NCI-H1105 (cell line): ENCODE measurements at places on chromosomes 7 and 10.
A peak's percentile ranks its signal among the peaks of the same experiment; 100 is the strongest.

- no peak for DNase-seq
Measured at GRCh38 chr10:53315709-53316108, 543.1 kb upstream of the MBL2 start.

- no peak for DNase-seq
Measured at GRCh38 chr7:46930366-46930765, 651.5 kb downstream of the TNS3 start.

DNA sequence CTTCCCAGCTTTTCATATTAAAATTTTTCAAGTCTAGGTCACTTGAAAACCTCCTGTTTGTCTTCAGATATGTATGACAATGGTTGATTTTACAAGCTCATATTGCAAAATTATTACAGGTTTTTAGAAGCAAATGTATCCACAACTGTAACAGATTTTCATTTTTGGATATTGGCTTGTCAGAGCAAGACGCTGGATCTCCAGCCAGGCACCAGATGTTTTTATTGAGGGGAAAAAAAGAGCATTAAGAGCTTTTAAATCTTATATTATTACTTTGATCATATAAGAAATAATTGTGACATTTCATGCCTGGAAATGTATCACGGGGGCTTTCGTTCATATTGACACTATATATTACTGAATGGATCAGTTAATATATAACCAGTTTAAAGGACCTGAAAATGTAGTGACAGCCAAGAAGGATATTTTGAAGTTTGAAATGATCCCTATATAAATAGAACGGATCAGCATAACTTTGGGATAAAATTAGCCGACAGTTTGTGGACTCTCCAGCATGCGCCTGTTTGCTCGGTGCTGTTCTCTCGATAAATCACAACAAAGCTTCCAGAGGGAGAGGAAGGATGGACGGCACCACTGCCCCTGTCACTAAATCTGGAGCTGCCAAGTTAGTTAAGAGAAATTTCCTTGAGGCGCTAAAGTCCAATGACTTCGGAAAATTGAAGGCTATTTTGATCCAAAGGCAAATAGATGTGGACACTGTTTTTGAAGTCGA is at the start of gene ASB4:
Gene ASB4, plus strand, starts transcription at position 553 of the 733 bp plus-strand sequence. Its CDS starts 29 bp downstream, at position 582.
- DNase-seq: no peak

DNA sequence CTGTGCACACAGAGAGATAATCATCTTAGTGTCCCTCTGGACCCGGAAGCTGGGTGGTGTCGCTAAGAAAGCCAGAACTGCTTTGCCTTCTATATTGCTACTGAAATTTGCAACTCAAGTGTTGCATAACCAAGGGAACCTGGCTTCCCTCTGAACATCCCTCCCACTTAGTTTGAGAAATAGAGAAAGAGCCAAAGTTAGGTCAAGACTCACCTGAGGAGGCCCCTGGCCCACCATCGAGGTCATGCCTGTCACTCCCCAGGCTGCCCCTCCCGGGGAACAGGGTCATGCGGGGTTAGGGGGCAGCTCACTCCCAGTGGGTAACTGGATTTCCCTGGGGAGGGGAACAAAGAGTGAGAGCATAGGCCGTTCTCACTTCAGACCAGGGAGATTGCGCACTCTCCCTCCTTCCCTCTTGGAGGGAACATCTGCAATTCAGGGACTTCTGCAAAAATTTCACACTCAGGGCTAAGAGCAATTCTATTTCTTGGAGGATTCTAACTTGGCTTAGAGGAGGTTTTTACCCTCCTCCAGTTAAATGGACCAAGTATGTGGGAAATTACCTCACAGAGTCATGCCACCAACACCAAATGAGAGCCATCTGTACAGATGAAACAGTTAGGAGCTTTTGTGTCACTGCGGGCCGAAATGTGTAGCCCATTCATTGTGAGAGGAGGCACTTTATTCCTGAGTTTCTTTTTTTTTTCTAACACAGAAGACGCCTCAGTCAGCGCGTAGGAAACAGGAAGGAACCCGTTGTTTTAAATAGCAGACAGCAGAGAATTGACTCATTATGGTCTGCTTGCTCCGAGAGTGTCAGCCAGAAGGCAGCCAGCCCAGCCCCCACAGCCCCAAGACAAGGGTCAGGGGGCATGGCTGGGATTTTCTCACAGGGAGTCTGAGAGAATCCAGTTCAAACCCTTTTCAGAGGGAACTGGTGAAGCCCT is 221.3 kb downstream of the ARHGAP12 start:
- DNase-seq: no peak

GRCh38 chr7:39650676-39651075 is 27.3 kb downstream of the RALA start:
- DNase-seq: no peak

DNA sequence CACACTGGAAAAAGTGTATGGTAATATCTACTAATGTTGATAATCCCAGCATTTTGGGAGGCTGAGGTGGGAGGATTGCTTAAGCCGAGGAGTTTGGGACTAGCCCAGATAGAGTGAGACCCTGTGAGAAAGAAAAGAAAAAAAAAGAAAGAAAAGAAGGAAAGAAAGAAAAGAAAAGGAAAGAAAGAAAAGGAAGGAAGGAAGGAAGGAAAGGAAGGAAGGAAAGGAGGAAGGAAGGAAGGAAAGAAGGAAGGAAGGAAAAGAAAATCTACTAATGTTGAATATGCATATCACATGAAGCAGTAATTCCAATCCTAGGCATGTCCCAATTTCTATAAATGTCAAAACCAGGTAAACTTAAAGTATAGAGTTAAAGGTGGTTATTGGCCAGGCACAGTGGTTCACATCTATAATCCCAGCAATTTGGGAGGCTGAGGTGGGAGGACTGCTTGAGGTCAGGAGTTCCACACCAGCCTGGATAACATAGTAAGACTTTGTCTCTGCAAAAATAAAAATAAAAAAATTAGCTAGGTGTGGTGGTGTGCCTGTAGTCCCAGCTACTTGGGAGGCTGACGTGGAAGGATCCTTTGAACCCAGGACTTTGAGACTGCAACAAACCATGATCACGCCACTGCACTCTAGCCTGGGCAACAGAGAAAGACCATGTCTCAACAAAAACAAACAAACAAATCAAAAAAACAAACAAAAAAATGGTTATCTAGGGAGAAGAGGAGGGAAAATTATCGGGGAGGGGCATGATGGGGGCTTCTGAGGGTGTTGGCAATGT is 5.2 kb upstream of the KAZALD1 start:
- no peak for DNase-seq

GRCh38 chr10:84428711-84429110 is 100.3 kb downstream of the CCSER2 start:
- no peak for DNase-seq

DNA sequence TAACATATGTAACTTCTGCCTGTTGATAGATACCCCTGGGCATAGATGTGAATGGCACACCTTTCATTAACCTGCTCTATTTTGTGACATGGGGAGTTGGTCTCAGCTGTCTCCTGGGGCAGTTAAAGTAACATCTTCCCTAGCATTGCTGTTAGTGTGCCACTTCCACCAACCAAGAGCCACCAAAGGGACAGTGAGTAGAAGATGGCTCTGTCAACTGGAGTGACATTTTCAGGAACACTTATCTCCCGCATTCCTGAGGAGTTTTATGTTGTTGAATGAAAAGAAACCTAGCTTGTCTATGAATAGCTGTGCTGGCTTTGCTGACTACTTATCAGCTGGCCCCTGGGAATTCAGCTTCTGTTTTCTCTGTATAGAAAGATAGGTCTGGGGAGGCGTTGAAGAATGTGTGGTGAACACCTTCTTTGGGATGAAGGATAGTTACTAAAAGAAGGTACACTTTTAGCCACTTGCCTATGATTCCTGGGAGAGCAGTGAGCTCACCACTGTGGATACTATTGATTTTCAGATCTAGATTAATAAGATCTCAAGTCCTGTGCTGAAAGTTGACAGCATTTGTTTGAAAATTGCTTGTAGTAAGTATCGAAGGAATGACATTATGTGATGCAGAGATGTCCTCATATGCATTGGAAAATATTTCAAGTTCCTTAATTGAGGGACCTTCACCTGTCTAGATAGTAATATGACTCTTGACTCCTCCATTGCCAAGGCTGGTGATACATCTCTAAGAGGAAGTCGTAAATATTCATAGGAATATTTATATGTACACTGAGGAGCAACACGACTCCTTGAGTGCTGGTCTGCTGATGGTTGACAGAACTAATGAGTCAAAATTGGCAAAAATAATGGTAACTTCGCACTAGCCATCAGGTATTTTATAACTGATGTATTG is 7.6 kb downstream of the STARD3NL start:
- no peak for DNase-seq

DNA sequence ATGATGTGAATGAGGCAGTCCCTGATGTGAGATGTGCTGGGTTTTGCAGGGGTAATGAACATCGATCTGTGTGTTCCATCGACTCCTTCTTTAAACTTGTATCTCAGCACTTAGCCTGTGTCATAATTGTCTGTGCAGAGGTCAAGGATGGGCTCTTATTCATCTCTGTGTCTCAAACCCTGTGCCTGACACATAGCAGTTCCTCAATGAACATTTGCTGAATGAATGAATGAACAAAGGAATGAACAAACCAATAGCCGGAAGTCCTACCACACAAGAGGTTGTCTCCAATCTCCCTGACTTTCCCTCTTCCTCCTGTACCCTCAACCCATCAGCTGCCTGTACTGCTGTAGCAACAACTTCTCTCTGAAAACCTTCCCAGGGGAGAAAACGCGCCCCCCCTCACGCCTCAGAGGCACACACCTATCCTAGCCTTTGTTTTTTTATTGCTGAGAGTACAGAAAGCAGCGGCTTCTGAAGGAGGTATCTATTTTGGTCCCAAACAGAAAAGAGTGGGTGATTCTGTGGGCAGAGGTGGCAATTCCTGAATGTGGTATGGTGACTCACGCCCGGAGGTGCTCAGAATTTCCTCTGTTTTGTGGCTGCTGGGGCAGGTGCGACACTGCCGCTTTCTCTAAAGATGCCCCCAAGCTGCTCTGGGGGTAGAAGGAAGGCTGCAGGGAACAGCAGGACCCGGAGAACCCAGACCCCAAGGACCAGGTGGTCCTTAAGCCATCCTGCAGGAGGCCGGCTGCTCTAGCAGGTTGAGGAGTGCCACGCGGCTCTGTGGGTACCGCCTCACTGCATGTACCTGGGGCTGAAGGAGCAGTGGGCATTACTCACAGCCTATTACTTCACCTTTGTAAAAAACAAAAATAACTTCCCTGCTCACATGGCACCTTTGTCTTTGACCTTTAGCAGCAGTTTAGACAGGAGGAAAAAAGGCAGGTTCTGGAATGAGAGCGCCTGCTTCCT is 9.6 kb downstream of the IL2RA start:
- no peak for DNase-seq

GRCh38 chr10:110207805-110208613 is 604 bp downstream of the MXI1 start:
- no peak for DNase-seq

DNA sequence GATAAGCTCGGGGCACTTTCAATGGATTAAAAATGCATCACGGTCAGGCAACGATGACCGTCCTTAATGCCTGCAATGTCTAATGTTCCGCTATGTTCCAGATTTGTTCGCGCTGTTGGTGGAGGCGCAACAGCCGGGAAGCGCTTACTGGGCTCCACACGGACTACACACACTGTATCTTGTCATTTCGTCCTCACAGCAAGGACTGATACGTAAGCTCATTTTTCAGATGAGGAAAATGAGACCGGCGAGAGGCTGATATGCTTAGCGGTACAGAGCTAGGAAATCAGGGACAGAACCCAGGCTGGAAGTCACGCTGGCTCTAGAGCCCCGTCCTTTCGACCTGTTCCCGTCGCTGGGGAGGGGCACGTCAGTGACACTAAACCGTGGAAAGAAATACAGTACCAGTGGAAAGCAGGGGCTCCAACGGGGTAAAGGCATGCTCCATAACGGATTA is 670 bp downstream of the TPK1 start:
- DNase-seq: peak; percentile 52

- DNase-seq: no peak
Measured at GRCh38 chr7:54985426-54986330, 33.1 kb upstream of the EGFR start.

- no peak for DNase-seq
Measured at GRCh38 chr7:99105756-99106155, 38.2 kb downstream of the SMURF1 start.

DNA sequence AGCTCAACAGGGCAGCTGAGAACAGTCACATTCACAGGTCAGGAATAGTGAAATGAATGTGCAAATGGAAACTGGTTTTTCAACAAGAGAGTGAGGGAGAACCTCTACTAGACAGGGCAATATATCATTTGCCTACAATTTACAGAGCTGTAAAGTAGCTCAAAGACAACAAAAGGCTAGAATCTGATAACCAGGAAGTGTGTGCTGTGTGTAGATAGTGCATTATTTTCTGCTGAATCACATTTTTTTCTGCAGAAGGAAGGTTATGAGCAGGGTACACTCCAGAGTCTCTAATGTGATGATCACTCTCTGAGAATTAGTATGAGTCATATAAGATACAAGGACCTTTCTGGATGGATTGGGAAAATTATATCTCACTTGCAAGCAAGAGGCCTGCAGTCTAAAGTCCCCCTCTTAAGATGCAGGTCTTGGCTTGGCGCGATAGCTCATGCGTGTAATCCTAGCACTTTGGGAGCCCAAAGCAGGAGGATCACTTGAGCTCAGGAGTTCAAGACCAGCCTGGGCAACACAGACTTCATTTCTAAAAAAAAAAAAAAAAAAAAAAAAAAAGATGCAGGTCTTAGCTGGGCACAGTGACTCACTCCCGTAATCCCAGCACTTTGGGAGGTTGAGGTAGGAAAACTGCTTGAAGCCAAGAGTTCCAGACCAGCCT is 59.9 kb upstream of the COBL start:
- no peak for DNase-seq

- DNase-seq: no peak
Measured at GRCh38 chr7:130401578-130401977, 21.3 kb downstream of the CPA1 start.

DNA sequence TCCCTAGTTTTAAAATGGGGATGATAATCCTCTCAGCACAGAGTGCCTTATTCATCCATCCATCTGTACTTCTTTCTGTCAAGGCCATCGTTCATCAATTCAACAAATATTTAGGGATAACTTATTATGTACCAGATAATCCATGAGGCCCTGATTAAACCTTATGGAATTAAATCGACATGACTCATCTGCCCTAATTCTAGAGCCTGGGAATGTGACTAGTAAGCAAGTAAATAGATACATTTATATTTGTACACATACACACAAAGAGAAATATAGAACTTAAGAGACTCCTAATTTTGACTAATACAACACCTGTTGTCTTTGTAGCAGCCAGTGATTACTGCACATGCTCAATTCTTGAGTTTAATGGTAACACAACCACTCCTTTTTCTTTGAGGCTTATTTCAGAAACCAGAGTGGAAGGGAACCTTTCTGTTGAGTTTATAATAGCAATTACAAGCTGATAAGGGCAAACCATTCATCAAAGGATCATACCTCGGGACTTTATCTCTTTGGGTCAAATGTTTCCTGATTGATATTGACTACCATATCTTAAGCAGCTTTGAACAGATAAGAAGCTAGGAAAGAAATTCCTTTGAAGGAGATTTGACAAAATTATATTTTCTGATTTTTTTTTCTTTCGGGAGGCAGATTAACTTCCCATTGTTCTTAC is 122.7 kb downstream of the ARID5B start:
- no peak for DNase-seq

GRCh38 chr10:34186745-34187144 is 628.4 kb downstream of the PARD3 start:
- DNase-seq: no peak
